ENCODE measurements at places on chromosomes 16 and 17. TPM values are rescaled to one million over a fixed set of nuclear protein-coding genes. Genes with fewer than 3 reads are reported as not detected.

CENPX gene
- total RNA-seq: 87.9 TPM

SLC16A13 gene
- 19.5 TPM for total RNA-seq

KRT17 gene
- not detected for total RNA-seq

KCNH6 gene
- not detected for total RNA-seq

NHERF2 gene
- 2.2 TPM for total RNA-seq

CES3 gene
- total RNA-seq: 10.9 TPM

SEZ6 gene
- not detected for total RNA-seq

ATP2C2 gene
- total RNA-seq: not detected

SNX20 gene
- 67.4 TPM for total RNA-seq

GPR179 gene
- total RNA-seq: not detected

KRT33A gene
- not detected for total RNA-seq

WNT9B gene
- total RNA-seq: not detected

PVALEF gene
- not detected for total RNA-seq

SLC4A1 gene
- not detected for total RNA-seq

TEKT3 gene
- 0.16 TPM for total RNA-seq

GLP2R gene
- total RNA-seq: not detected

ANKRD40 gene
- total RNA-seq: 35.9 TPM

ACSM2B gene
- total RNA-seq: not detected

ARL16 gene
- 31.6 TPM for total RNA-seq

PYDC1 gene
- total RNA-seq: not detected

KRTAP9-2 gene
- not detected for total RNA-seq

PABPN1L gene
- total RNA-seq: not detected

MBTPS1 gene
- 55.6 TPM for total RNA-seq

SLC52A1 gene
- total RNA-seq: 0.16 TPM

ST6GALNAC1 gene
- total RNA-seq: 2.0 TPM

ZG16 gene
- total RNA-seq: not detected

HEATR9 gene
- 0.45 TPM for total RNA-seq

KRT33B gene
- not detected for total RNA-seq

MAP2K6 gene
- 10.7 TPM for total RNA-seq

KRT24 gene
- total RNA-seq: not detected

FAM83G gene
- 11.4 TPM for total RNA-seq

TBL3 gene
- 36.7 TPM for total RNA-seq

CCDC40 gene
- not detected for total RNA-seq

IRX6 gene
- not detected for total RNA-seq

DNAAF1 gene
- not detected for total RNA-seq

IGF2BP1 gene
- total RNA-seq: 0.02 TPM

ZPBP2 gene
- not detected for total RNA-seq

ACSM2A gene
- total RNA-seq: not detected

CIITA gene
- 34.4 TPM for total RNA-seq

MAPT gene
- 0.20 TPM for total RNA-seq

NAA38 gene
- total RNA-seq: 74.9 TPM

SULT1A2 gene
- total RNA-seq: 0.30 TPM

PIRT gene
- total RNA-seq: not detected

SLC5A10 gene
- not detected for total RNA-seq

RASL10B gene
- total RNA-seq: 0.27 TPM

KLHL10 gene
- total RNA-seq: 0.07 TPM

TBC1D3C gene
- total RNA-seq: not detected

CETP gene
- total RNA-seq: not detected

DOC2A gene
- total RNA-seq: not detected
